T47D (cell line): ENCODE measurements at places on chromosomes 13 and 19.
A peak's percentile ranks its signal among the peaks of the same experiment; 100 is the strongest.

DNA sequence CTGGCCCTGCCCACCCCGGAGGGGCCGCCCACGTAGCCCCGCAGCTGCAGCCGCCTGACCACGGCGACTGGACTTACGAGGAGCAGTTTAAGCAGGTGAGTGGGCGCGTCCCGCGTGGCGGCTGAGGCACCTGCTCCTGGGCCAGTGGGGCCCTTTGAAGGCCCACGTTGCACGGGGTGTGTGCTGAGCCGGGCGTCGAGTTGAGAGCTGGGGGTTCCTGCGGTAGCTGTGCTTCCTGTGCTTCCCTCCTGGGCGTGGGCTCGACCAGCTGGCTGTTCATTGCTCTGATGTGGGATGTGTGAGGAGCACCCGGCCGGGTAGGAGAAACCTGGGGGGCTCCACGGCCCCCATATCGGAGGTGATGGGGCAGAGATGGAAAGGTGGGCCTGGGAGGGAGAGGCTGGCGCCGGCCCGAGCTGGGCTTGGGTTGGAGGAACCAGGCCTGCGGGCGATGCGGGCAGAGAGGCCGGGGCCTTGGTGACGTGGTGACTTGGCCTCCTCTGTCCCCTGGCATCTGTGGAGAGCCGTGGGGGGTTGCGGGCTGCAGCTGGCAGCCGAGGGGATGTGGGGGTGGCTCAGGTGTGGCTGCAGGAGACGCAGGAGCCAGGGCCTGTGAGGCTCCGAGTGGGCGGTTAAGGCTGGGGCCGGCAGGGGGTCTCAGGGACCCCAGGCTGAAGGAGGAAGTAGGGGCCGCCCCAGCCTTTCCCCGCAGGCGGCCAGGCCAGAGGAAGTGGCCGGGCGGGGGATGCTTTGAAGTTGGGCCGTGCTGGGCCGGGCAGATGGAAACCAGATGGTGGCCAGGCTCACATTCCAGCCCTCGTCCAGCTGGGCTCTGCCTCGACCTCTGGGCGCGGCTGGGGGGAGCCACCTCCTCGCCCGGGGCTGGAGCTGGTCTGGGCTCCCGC is 7.1 kb downstream of the ARID3A start:
- DNase-seq = no peak

GRCh38 chr13:98507282-98507797 is 69.6 kb downstream of the STK24 start:
- DNase-seq = no peak

- peak; percentile 87 for DNase-seq
These were observed 36.7 kb downstream of the CAPN12 start for GRCh38 chr19:38707512-38708114.

- DNase-seq = no peak
These were observed 2.9 kb upstream of the NRTN start for GRCh38 chr19:5801796-5802619.

GRCh38 chr13:39297664-39298171 is 259.5 kb downstream of the NHLRC3 start:
- no peak for DNase-seq

DNA sequence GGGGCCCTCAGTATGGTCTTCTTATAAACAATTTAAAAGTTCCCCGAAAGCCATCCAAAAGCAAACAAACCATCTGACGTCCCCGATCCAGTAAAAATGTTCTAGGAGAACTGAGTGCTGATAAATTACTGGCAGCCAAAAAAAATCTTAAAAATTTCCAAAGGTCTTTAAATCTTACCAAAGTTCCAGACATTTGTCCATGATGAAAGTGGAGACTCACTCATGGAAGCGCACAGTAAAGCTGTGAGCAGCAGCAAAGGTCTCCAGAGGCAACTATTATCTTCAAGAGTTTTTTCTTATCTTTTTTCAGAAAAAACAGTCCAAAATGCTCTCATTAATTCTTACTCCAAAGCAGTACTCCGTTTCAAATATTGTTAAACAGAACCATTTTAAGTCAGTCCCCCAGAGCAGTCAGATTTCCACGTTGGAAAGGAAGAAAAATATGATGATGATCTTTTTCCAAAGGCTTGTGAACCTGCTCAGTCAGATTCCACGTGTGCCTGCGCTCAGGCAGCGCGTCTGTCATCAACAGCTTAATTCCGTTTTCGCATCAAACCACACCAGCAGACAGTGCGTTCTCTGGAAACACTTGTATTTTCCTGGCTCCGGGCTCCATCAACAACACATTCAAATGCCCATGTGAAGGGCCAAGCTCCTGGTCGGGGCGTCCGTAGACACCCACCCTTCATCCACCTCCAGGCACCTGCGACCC is 85.4 kb downstream of the COL4A1 start:
- DNase-seq = no peak

- no peak for DNase-seq
These were observed 18.6 kb upstream of the ZNF816 start for GRCh38 chr19:52981329-52981728.

GRCh38 chr13:109844396-109844795 is 58.0 kb upstream of the IRS2 start:
- peak; percentile 16 for DNase-seq

GRCh38 chr13:98039261-98039660 is 85.8 kb downstream of the IPO5 start:
- DNase-seq = no peak

GRCh38 chr19:45250832-45251451 is at the start of gene MARK4:
Gene MARK4, plus strand, starts transcription at chr19:45251271. Its CDS starts 318 bp downstream, at chr19:45251589.
- peak; percentile 50 for DNase-seq

GRCh38 chr13:23506071-23506806 is 64.0 kb upstream of the TNFRSF19 start:
- DNase-seq = no peak

GRCh38 chr19:57321116-57321515 is 844 bp downstream of the ZNF543 start:
- DNase-seq = no peak

- peak; percentile 95 for DNase-seq
These were observed at the start of the genes BIVM and POGLUT2 for GRCh38 chr13:102798581-102799425. Gene BIVM, plus strand, starts transcription at chr13:102799119. Its CDS starts 8,149 bp downstream, at chr13:102807268. Gene POGLUT2, minus strand, starts transcription at chr13:102798976. Its CDS starts 306 bp downstream, at chr13:102798670.

DNA sequence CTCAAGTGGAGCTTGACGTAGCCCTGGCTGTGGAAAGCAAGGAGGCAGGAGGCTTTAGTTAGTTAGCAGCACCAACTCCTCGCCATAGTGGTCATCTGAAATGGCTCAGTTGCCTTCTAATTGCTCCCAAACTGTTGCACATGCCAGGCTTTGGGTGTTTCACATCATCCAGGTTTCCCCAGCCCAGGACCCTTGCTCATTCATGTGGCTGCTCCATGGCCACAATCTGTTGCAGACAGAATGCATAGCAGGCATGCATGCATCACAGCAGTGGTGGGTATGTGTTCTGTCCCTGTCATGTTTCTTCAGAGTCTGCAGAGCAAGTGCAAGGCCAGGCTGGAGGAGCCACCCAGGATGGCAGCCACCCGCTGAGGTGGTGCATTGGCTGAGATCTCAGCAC is 407.6 kb downstream of the TSHZ3 start:
- DNase-seq = no peak

- DNase-seq = no peak
These were observed 608.6 kb upstream of the MIR17HG start for GRCh38 chr13:90738881-90739280.

DNA sequence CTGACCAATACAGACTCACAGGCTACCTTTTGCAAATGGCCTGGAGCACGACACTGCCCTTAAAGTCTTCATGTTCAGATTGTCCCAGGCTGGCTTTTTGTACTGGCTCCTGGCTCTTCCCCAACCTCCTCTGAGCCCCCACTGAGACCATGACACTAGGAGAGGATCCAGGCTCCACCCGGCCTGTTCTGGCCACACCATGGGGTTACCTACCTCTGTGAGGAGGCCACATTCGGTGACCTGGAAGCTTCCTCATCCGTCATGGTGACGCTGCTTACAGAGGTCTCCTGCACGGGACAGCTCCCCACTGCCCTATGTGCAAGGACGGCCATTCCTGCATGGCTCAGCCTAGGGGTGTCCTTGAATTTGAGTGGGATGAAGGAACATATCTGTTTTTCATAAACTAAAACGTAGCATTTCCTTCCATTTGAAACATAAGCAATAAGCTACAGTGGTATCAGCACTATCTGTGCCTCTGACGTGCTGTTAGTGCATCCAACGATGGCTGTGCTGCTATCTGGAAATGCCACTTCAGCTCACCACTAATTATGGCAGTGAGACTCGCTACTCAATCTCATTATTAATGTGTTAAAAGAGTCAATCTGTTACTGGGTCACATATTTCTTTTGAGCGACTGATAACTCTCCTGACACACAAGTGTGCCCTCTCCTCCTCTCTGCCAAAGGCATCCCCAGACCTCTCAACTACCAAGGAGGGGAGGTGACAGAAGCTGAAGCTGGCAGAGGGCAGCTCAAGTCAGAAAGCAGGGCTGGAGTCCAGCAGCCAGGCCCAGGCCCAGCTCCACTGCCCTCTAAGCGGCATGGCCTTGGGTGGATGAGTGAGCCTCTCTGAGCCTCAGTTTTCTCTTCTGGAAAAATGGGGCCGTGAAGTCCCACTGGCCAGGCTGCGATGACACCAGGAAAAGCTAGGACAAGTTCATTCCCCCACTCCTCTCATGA is 29.6 kb downstream of the ELL start:
- no peak for DNase-seq

DNA sequence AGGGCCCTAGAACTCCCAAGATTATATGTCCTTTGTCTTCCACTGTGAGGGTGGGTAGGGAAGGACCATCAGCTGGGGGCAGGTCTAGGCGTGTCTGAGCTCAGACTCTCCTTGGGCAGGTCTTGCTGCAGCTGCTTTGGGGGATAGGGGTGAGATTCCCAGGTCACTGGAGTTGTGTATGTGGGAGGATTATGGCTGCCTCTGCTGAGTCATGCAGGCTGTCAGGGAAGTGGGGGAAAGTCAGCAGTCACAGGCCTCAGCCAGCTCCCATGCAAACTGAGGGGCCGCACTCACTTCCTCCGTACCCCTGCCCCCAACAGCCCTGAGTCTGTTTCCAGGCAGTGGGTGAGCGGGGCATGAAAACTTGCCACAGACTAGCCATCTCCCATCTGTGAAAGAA is 600.8 kb downstream of the DIAPH3 start:
- DNase-seq = no peak

- no peak for DNase-seq
These were observed 1.4 kb downstream of the SPACA6 start for GRCh38 chr19:51694318-51695085.

- no peak for DNase-seq
These were observed 28.5 kb downstream of the CCNE1 start for GRCh38 chr19:29840066-29840950.

DNA sequence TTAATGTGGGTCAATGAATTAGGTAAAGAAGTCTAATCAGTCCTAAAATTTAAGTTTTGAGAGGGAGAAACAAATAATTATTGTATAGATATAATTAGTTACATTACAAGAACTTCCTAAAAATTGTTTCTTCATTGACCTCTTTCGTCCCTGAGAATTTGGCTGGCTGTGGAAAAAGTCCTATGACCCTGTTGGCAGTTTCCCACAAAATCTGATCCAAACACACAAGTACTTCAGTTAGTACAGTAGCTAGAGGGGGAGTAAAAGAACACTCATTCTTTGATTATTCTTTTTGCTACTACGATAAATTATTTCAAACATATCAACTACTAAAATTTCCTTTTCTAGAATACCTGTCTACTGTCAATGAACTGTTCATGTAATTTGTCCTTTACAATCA is 11.3 kb downstream of the POSTN start:
- no peak for DNase-seq

- DNase-seq = no peak
These were observed 2744.8 kb upstream of the PCDH20 start for GRCh38 chr13:64160479-64160878.

GRCh38 chr19:14954071-14954655 is 12.9 kb downstream of the OR7C2 start:
- no peak for DNase-seq

DNA sequence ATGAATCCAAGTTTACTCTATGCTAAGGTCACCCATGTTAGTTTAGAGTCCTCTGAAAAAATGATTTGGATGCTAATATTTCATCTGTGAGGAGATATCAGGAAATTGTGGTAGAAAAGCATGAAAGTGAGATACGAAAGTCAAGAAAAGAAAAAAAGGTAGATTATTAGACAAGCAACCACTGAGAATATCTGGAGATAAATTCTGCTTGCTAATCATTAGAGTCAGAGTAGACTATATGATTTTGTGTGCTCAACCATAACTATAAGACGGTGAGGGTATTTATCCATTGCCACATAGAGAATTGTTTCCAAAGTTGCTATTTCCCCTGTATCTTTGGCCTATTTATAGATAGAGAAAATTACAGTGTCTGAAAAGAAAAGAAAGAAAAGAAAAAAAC is 706.7 kb downstream of the SLITRK5 start:
- no peak for DNase-seq

GRCh38 chr13:43240278-43240677 is 216.9 kb downstream of the DNAJC15 start:
- no peak for DNase-seq

DNA sequence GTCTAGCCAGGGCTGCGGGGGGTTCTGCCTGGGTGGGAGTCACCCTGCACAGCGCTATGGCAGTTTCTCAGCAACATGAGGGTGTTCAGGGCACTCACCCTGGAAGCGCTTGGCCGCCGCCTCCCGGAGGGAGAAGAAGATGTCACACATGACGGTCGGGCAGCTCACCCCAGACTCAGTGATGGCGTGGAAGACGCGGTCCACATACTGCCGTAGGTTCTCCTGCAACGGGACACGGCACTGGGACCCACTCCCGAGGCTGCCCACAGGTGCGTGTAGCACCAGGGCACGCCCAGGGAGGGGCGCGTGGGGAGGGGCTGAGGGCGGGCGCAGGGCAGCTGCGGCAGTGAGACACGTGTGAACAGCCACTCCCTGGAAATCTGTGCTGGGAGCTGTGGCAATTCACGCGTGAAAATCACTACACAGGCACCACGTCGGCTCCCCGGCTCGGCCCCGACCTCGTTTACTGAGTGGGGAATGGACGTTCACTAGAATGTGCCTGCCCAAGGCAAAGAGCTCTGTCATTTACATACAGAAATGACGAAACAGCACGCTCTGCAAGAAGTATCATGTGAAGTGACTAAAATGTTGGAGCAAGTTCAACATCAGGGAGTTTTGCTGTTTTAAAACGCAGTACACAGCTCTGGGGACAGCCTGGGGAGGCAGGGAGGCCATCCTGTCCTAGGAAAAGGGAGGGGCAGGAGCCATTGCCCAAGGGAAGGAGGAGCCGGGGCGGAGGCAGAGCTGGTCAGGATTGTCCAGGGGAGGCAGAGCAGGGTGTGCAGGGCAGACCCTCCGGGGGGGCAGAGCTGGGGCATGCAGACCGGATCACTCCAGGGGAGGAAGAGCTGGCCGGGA is 41.5 kb upstream of the C13orf46 start:
- DNase-seq = peak; percentile 71

DNA sequence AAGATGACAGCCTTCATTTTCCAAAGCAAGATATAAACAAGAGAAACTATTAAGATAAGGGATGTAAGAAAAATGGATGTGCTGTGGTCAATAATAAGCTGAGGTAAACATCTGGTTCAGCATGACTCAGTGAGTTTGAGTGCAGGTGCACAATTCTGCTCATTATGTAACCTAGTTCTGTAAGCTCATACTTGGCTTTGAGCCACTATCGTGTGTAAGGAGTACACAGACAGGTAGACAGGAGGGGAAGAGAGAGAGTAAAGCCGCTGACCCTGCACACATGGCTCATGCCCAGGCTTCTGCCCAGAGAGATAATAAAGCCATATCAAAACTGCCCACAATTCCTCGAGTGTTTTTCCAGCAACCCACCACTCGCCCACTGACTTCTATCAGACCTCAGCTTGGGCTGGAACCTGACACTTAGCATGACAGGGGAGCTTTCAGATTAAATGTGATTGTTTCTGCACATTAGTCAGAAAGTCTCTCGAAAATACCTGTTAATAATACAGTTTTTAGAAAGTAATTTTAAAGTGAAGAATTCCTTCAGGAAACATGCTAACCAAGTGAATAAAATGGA is 51.7 kb downstream of the ZNF91 start:
- DNase-seq = peak; percentile 50

GRCh38 chr19:17035842-17036424 is 9.3 kb upstream of the CPAMD8 start:
- no peak for DNase-seq

- DNase-seq = no peak
These were observed 356.7 kb downstream of the FGF9 start for GRCh38 chr13:22027566-22027965.
